ENCODE measurements at places on chromosomes 7 and 10.

- DNase-seq, result no peak
These were observed 599.3 kb upstream of the CELF2 start for GRCh38 chr10:10418387-10418786.

- DNase-seq, result no peak
These were observed 184.8 kb downstream of the SEMA3A start for GRCh38 chr7:84009782-84010181.

DNA sequence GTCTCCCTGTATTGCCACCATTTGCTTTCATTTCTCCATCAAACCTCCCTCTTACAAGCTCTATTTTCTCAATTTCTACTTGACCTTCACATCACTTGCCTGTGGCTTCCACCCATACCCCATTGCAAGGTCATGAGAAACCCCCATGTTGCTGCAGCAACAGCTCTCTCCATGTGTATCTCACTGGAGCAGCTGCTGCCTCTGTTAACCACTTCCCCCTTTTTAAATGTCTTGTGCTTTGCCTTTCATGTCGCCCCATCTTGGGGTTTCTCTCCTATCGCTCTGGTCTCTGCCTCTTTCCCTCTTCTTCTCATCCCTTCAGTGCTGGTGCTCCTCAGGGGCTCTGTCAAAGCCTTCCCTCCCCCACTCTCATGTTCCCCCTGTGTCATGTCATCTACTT, 148.8 kb downstream of the CHN2 start:
- DNase-seq, result no peak

GRCh38 chr10:131727560-131727959, 173.2 kb upstream of the PPP2R2D start:
- DNase-seq, result no peak

GRCh38 chr7:118218413-118219156, 5.9 kb upstream of the ANKRD7 start:
- no peak for DNase-seq

DNA sequence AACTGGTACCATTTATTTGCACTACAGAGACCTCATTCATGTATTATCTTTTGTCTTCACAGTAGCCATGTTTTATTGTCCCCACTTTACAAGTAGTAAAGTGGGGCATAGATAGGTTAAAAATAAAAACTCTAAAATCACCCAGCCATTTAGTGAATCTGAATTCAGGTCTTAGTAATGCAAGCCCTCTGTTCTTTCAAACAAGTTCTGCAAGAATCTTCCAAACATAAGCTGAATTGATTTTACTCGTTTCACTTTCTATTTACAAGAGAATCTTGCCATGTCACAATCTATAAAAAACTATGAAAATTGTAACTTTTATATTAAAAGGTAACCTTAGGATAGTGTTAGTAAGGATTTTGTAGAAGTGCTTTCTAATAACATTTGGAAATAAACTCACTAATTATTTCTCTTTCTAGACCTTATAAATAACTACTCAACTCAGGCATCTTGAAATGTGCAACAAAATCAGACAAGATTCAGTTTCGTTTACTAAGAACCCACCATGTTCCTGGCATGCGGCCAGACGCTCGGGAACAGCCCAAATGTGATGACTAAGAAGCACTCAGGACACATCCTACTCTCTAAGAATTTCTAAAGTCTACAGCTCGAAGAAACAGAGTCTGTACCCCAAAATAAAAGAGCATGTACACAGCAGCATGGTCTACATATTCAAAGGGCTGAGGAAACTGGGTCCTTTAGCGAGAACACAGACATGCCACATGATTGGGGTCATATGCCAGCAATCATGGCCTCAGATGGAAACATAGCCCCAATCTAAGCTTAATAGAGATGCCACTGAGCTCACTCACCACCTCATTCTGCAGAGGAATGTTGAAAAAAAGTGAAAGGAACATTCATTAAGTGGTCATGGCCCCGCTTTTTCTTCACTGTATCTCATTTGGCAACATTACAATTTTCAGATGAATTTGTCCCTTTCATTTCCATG, 167.6 kb downstream of the AMPH start:
- DNase-seq, result peak; percentile 75

DNA sequence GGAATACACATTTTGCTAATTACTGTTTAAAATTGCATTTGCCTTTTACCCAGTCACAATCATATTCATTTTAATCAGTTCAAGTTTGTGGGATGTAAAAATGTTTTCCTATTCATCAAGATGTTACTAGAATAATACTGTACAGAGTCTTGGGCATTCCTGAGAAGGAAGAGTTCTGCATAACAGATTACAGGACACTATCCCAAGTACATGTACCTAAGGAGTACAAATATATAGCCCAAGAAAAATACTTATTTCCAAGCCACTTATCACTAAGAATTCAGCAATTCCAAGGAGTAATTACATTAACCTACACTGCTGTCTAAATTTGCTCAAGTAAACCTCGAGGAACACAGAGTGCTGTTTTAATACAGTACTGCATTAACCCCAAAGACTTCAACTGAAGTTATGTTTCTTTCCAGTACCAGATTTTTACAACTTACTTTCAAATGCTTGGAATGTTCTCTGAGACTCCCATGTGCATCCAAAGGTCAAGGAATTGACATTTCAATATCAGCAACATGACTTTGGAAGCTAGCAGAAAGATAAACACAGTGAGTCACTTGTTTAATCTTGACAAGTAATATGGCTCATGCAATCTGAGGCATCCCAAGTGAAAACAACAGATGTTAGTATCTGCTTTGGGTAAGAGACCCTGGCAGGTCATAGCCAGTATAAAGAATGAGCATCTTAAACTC, 125.4 kb upstream of the BET1 start:
- no peak for DNase-seq

DNA sequence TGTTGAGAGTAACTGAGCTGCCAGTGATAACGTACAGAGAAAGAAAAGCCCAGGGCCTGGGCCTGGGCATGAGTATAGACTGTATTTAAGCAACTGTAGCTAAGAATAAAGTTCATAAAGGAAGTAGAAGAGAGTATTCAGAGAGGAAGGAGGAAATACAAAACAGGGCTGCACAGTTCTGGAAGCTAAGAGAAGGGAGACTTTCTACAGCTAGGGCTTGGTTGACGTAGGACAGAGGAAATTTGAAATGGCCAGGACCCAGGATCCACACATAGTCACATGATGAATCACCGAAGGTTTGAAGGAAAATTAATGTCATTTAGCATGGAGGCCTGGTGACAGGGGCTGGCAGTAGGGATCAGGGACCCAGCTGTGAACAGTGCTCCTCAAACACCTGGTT, 66.7 kb downstream of the ARL4A start:
- DNase-seq, result no peak

GRCh38 chr7:22356010-22356691, 803 bp downstream of the RAPGEF5 start:
- DNase-seq, result no peak

DNA sequence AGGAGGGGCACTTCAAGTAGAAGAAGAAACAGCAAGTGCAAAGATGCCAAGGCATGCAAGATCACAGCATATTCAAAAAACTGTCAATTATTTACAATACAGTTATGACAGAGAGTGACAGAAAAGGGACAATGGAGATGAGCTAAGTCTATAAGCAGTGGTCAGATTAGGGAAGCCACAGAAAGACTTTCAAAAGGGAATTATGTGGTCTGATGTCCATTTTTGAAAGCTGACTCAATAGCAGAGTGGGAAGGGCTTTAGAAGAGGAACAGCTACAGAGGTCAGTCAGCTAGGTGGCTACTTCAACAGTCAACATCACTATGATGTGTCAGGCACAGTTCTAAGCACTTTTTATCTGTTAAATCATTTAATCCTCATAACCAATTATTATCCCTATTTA, 45.2 kb upstream of the SPOCK2 start:
- DNase-seq, result no peak

DNA sequence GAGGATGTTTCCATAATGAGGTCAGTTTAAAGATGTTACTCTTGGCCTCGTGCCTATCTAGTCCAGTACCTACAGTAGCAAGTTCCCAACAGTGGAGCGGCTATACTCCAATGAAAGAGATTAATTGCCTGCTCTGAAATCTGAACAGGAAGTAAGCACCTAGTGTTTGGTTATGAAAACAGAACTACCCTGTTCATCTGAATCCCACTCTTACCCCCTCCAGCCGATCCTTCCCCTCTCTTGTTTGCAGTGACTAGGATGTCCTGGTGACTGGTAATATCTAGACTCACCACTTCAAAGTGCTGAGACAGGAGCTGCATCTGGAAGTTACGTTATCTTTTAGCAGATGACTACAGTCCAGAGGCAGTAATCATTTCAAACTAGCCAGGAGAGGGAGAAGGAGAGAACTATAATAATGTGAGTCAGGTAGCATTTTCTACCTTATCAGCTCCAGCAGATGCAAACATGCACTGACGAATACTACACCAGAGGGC, 666.7 kb upstream of the NRP1 start:
- DNase-seq, result no peak

- DNase-seq, result no peak
These were observed 200.8 kb downstream of the CACNB2 start for GRCh38 chr10:18341055-18341454.

- no peak for DNase-seq
These were observed 603.5 kb downstream of the PHTF2 start for GRCh38 chr7:78402096-78402495.

DNA sequence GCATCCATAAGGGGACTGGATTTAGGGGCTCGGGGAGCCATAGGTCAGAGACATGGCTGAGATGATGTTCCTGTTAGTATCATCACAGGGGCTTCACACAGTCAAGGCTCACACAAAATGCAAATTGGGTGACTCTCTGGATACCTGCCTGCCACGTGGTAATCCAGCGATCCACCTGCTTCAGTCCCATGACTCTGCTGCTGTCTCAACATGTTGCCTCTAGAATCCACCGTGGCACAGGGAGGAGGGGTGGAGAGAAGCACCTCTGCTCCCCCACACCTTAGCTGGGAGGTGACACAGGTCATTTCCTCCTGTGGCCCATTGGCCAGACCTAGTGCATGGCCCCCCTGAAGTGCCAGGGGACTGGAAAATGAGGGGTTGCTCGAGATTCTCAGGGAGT, 83.1 kb downstream of the CDH23 start:
- DNase-seq, result no peak

- DNase-seq, result no peak
These were observed 71.0 kb upstream of the ZNF479 start for GRCh38 chr7:57203161-57203791.

DNA sequence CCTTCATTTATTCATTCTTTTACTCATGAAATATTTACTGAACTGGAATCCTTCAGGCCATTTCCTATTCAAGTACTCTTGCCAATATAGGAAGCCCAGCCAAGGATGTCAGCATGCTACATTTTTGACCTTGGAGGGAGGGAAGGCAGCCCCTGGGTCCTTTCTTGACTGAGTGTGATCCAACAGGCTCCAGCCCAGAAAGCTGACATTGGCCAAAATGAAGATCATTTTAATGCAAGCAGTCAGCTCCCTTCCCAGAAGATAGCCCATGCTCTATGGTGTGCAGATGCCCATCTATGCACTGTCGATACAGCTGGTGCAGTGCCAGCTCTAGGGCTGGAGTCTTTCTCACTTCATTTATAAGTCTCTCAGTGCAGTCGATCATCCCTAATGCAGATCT, 646.0 kb downstream of the KCNMA1 start:
- no peak for DNase-seq

DNA sequence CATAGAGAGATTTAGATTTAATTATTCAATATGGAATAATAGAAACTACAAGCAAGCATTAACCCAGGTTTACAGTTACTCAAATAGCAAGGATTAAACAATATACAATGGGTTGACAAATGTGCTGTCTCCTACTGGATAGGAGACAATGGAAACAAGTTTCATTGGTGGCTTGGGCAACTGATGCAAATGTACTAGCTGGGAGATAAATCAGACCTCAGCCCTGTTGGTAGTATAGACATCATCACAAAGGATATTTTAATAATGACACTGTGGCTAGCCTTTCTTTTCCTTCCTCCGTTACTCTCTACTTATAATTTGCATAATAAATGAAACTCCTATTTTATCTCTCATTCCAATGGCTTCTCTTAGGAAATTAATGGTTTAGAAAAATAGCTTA, 96.5 kb upstream of the DKK1 start:
- DNase-seq, result no peak

GRCh38 chr7:129341212-129341611, 93.0 kb upstream of the STRIP2 start:
- no peak for DNase-seq

GRCh38 chr7:38318241-38318640, 44.8 kb upstream of the TARP start:
- no peak for DNase-seq

DNA sequence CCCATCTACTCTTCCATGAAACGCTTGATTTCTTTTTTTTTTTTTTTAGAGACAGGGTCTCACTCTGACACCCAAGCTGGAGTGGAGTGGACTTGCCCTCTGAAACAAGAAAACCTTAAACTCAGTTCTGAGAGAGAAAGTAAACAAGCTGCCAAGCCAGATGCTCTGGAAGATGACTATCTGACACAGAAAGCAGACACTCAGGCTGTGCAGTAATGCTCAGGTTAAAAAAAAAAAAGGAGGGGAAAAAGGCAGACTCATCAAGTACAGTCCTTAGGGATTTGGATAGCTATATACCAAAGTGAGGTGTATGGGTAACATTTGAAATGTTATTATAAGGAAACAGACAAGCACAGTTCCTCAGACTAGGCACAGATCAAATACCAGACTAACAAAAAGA, 80.5 kb downstream of the IDE start:
- DNase-seq, result no peak

DNA sequence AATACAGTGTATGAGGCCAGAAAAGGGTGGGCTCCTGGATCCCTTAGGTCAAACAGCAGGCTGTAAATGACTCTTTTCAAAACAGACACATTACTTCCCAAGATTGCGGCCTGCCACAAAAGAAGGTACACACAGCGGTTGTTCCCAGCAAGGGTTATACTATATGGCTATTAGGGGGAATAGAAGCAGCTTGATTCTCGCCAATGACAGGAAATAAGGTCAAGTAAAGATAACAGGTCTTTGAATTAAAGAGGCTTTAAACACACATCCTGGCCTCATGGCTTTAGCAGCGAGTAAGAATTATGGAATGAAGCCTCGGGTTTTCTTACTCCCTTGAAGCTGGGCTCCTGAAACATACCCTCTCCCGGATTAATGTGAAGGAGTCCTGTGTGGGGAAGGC, 58.3 kb downstream of the CYP26A1 start:
- DNase-seq, result no peak

- no peak for DNase-seq
These were observed 31.2 kb downstream of the PTPRZ1 start for GRCh38 chr7:121904120-121904519.

DNA sequence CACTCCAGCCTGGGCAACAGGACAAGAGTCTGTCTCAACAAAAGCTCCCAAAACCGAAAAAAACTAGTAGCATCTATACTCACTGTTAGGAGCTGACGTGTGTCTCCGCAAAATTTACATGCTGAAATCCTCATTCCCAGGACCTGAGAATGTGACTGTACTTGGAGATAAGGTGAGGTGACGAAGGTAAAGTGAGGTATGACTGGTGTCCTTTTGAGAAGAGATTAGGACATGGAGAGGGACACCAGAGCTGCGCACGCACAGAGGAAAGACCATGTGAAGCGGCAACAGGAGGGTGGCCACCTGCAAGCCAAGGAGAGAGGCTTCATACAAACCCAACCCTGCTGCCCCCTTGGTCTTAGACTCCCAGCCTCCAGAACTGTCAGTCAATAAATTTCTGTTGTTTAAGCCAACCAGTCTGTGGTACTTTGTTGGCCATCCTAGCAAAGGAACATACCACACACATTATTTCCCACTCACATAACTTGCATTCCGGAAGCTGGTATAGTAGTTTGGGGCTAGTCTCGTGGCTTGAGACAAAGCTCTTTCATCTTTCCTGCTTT, 1154.0 kb upstream of the CELF2 start:
- DNase-seq, result no peak

GRCh38 chr7:133255486-133255885, 2.6 kb downstream of the EXOC4 start:
- no peak for DNase-seq

- DNase-seq, result no peak
These were observed 73.4 kb downstream of the ABI1 start for GRCh38 chr10:26787362-26787761.

All from activated CD8-positive, alpha-beta memory T cell treated with anti-CD3 and anti-CD28 coated beads for 4 hours (primary cell).